Stimulated activated CD8-positive, alpha-beta memory T cell treated with anti-CD3 and anti-CD28 coated beads, Interleukin-2, amount 100 ng/mL, for 1 hour (primary cell): ENCODE measurements at places on chromosomes 5 and 9.

GRCh38 chr9:94178927-94179326 is 80.2 kb upstream of the ZNF169 start:
- DNase-seq: no peak

- no peak for DNase-seq
These were observed 12.6 kb upstream of the SETD9 start for GRCh38 chr5:56896763-56897162.

- no peak for DNase-seq
These were observed 138.1 kb downstream of the RGS3 start for GRCh38 chr9:113601656-113602055.

DNA sequence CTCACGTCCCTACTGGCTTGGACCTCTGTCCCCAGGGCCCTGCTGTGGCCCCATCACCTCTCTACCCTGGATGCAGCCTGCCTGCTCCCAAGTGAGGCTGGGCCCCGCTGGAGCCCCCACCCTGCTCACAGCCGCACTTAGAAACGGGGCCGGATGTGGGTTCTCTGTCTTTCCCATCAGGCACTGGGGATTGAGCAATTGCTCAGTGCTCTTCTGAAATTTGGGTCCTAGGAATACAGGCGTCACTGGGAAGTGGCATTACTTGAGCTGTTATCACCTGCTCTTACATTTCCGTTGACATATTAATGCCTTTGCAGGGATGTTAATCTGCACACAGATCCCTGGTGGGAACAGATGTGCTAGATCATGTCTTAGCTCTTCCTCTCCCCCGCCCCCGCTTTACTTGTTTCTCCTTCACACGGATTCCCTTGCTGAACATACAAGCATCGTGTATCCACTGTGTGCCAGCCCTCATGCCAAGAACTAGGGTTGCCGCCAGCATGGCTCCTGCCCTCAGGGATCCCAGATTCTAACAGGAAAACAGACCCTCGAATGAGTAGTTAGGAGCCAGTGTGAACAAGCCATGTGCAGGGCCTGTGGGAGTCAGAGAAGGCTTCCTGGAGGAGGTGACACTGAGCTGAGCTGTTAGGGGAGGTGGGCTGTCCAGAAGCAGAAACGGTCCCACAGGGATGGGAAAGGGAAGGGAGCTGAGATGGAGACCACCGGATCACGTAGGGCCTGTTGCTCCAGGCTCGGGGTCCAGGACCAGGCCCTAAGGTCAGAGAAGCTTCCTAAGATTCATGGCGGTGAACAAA is 65.1 kb downstream of the NEK6 start:
- no peak for DNase-seq

DNA sequence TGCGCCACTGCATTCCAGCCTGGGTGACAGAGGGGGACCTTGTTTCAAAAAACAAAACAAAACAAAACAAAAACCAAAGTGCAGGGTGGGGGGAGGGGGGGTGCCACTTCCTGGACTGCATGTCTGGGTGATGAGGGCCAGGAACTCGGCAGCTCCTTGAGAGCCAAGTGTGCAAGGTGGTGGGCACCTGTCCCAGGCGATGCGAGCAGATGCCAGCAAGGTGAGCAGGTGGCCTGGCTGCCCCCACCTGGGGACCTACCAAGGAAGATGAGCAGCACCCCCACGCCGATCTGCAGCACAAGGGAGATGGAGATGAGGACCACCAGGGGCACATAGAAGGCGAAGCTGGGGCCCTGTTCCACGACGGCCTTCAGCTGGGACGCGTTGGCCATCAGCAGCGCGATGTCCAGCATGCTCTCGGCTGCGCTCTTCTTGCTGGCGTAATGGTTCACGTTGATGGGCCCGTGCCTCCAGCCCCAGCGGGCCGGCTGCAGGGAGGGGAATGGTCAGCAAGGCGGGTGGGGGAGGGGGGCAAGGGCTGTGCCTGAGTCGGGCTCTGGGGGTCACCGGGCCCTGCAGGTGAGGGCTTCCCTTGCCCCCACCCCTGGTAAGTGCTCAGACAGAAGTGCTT is 7.8 kb downstream of the NINJ1 start:
- no peak for DNase-seq

GRCh38 chr5:147557876-147558745 is 48.2 kb upstream of the DPYSL3 start:
- no peak for DNase-seq

DNA sequence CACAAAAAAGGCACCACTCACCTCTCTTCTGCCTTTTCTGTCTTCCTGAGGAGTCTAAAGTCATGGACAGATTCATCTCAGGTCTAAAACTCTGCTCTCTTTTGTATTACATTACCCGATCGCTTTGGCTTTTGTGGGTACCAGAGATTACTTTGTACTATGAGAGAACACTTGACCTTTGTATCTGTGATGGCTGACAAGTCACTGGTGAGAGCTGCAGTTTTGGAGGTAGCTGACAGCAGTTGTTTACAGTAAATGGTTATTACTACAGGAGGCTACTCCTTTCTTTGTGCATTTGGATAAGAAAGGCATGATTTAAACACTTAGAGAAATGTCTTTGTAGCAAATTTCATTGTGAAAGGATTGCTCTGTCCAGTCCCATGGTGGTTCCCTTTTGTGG is 307.3 kb downstream of the FBXL17 start:
- no peak for DNase-seq

DNA sequence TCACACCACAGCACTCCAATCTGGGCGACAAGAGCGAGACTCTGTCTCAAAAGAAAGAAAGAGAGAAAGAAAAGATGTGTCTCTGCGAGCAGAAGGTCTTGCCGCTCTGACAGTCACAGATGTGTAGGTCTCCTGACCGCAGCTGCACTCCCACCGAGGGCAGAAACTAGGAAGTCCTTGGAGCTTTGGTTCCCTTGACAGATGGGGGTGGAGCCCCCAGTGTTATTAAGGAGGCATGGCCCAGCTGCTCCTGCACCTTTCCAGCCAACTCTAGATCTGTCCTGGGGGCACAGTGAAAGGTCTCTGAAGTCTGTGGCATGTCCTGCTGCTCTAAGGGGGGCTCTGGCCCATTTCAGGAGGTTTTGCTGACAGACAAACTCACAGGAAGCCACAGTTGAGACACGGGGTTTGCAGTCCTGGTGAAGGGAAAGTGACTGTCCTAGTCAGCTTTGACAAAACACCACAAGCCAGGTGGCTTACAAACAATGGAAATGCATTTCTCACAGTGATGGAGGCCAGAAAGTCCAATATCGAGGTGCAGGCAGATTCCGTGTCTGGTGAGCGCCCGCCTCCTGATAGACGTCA is 9.0 kb upstream of the DIPK1B start:
- DNase-seq: no peak
